ENCODE measurements at places on chromosomes 7 and 10.

GRCh38 chr10:119742947-119743648 is 17.2 kb downstream of the INPP5F start:
- DNase-seq: peak; percentile 73

DNA sequence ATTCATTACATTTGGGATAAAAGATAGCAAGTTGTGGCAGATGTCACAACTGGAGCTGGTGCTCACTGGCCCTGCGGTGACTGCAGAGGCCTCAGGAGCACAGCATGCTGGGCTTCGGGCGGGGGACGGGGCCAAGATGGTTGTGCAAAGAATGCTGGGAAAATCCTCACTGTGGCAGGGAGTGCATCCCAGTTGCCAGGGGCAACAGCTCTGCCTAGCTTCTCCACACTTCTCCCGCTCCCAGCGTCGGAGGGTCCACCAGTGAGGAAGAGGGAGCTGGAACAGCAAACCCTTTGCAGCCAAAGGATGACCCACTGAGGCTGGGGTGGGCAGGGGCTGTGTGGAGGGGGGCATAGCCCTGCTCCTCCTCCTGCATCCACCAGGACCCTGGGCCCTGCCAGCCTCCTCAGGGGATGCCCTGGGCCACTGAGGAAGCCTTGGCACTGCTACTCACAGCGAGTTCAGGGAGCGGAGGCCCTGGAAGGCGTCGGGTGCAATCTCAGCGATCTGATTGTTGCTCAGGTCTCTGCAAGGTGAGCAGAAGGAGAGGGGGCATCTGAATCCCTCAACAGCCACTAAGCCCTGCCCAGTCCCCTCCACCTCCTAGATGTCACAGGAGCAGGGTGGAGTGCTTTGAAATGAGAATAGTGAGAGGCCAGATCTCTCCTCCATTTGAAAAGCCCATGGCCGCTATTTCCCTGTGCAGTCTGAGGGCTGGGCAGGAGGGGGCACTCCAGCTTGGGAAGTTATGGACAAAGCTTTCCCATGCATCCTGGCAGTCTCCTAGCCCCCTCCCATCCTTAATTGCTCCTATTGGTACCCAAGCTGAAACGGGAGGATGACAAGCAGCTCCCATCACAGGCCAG is 126.5 kb downstream of the SLIT1 start:
- no peak for DNase-seq

- DNase-seq: no peak
Measured at GRCh38 chr7:40916813-40917212, 782.0 kb downstream of the SUGCT start.

DNA sequence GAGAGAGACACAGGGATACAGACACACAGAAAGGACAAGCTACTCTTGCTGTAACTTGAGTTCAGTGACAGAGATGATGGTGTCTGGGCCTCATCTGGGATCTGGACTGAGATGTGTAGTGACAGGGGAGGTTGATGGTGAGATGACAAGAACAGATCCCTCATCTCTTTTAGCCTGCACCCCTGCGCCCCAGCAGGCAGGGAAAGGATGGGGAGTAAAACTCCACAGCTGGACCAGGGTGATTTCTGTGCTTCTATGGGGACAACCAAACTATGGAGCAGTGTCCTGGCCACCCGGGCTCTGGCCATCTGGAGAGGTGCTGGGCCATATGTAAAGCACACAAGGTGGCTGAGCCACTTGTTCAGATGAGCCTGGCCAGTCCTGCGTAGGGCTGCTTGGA is 4.5 kb upstream of the LRRC18 start:
- DNase-seq: no peak

- DNase-seq: no peak
Measured at GRCh38 chr7:2908103-2908683, 64.1 kb upstream of the GNA12 start.

- DNase-seq: no peak
Measured at GRCh38 chr10:5509691-5510090, 10.3 kb upstream of the CALML5 start.

DNA sequence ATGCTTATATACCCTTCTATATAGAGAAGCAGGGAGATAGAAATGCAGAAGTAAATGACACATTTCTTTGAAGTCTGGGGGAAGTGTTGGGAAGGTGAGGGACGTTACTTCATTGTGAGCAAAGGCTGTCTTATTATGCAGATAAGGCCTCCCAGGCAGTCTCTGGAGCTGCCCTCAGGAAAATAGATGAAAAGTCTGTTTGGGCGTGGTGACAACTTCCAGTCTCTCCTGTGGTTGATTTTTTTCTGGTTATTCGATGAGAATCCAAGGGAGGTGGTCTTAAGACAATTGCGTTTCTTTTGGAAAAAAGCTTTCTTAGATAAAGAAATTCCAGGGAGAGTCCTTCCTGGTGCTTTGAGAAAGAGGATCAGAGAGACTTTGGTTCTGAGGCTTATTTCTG is 84.0 kb downstream of the NEUROD6 start:
- no peak for DNase-seq

DNA sequence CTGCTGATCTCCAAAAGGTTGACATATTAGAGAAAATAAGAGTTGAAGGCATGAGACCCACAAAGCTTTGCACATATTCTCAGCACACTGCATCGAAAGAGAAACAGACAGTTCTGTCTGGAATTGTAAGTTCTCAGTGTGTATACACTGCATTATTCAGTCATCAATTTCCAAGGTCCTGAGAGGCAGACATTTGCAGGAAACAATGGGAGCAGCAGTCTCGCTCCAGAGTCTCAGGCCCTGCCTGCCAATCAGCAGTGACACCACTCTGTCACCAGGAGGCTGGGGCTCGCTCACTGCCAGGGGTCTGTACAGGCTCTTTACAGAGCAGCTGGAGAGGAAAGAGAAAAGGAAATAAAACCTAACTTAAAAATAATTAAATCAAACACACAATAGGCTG is 36.3 kb downstream of the JAZF1 start:
- DNase-seq: no peak

DNA sequence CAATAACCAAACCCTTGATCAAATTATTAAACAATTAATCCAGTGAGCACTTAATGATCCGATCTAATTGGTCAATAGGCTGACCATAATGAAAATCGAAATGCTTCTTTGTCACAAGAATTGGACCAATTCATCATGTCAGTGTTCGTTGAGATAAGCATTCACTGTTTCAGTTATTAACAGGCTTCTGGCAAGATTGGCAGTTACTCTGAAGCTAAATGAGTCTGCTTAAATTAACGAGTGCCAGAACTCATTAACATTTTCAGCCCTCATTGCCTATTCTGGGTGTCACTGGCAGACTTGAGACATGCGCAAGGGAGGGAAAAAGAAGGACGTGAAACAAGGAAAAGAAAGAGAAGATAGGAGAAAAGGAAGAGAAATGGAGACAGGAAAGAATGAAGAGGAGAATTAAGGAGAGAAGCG is 30.7 kb upstream of the SLC26A3 start:
- no peak for DNase-seq

DNA sequence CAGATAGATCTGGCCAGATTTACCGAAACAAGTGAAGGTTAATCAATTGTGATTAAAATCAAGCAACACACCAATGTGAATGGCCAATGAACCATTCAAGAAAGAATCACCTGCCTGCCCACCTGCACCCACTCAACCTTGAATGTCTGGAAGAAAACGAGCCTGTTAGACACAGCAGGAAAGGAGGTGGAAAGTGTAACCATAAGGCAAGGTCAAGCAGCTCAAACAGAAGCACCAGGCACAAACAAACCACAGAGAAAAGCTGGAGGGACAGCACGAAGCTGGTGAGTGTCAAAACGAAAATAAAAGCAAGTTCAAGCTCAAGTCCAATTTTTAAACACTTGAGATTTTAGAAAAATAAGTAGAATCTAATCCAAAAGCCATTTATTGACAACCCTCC is 64.9 kb downstream of the STEAP1B start:
- DNase-seq: no peak

DNA sequence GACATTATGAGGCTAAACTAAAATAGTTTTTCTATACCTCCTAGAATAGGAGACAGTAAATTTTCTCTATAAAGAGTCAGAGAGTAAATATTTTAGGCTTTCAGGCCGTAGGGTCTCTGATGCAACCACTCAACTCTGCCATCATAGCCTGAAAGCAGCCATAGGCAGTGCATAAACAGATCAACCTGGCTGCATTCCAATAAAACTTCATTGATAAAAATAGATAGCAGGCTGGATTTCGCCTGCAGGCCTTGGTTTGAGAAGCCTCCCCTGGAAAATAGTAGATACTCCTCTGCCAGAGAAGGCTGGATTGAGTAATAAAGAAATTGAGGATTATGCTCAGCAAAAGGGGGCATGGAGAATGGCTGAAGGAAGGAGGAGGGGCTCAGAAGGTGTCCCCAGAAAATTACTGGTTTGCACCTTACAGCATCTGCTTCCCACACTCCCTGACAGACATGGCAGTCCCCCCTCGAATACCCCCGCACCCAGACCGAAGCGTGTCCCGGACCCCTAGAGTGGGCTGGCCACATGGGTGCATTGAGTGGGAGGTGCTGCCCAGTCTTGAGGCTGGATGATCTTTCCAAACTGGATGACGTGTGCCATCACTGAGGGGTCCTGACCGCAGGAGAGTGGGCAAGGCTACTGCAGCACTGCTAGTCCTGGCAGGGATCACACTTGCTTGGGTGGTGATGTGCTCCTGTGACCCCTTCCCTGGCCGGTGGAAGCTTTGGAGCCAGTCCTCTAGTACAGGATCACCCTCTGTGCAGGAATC is 126.6 kb downstream of the PTPN20 start:
- DNase-seq: no peak

DNA sequence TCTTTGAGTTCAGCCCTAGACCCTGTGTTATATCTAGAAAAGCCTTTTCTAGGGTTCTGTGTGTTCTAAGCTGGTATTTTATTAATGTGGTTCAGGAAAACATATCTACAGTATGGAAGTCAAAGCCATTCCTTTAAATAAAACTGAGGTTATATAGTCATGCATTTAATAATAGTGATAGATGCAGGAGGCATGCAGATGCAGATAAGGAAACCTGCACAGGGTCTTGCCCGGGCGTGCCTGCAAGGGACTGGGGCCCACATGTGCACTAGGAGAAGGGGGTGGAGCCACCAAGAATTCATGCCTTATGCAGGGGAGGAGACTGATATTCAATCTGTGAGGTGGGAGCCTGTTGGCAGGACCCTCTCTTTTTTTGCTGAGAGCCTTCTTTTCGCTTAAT is 171.5 kb downstream of the PRPF18 start:
- no peak for DNase-seq

- no peak for DNase-seq
Measured at GRCh38 chr7:29955799-29956486, 33.7 kb downstream of the SCRN1 start.

- peak; percentile 6 for DNase-seq
Measured at GRCh38 chr10:61130366-61130765, 186.4 kb upstream of the RHOBTB1 start.

DNA sequence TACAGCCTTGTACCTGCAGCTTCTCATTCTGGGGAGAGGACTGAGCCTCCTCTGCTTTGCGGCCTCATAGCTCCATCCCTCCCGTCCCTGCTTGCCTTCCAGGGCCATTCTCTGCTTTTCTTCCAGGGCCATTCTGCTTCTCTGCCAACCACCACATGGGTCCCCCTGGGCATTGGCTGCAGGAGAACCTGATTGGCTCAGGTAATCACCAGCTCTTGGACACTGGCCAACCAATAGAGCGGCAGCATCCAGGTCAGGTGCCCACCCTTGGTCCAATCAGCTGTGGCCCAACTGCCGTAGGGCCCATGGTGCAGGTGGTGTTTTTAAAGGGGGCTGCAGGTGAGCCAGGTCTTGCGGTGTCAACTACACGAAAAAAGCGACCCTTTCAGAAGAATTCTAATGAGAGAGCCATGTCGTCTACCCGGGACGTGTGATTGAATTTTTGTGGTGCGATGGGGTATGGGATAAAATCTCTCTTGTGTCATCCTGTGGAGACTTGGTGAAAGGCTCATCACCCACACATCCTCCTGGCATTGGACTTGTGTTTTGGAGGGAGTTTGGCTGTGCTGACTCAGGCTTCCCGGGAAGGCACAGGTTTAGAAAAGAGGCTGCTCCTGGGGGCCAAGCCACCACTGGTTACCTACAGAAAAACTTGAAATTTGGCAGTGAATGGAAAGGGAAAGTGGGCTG is 46.0 kb upstream of the PODXL start:
- DNase-seq: no peak

DNA sequence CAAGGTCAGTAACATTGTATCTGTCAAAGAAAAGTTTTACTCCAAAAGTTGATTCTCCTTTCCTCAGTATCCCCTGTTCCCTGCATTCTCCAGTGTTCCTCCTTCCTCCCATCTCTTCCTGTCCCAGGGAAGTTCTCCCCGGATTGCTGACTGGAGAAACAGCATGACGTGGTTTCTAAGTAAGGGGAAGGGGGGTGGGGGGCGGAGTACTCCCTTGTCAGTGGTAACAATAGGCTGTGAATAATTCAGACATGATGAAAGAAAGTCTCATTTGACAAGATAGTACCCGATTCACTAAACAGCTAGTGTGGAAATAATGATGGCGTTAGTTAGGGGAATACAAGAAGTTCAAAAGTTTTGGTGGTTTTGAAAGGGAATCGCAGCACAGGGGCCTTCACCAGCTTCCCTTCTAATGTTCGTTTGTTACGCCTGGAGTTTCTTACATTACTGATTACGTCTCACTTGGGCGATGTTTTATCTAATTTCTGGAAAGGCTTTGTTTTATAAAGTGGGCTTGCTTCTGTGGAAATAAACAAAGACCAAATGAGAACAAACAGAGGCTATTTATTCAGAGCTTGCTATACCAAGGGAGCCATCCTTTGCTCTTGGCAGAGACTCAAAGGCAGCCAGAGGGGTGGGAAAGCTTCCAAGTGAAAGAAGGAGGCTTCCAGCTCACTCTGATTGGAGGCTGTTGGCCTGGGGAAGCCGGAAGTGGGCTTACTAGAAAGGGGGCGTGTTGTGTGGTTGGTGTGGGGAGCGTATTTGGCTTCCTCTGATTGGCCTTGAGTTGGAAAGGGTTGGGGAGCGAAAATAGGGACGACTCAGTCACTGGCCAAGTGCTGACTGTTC is 453.7 kb downstream of the SDK1 start:
- DNase-seq: no peak

DNA sequence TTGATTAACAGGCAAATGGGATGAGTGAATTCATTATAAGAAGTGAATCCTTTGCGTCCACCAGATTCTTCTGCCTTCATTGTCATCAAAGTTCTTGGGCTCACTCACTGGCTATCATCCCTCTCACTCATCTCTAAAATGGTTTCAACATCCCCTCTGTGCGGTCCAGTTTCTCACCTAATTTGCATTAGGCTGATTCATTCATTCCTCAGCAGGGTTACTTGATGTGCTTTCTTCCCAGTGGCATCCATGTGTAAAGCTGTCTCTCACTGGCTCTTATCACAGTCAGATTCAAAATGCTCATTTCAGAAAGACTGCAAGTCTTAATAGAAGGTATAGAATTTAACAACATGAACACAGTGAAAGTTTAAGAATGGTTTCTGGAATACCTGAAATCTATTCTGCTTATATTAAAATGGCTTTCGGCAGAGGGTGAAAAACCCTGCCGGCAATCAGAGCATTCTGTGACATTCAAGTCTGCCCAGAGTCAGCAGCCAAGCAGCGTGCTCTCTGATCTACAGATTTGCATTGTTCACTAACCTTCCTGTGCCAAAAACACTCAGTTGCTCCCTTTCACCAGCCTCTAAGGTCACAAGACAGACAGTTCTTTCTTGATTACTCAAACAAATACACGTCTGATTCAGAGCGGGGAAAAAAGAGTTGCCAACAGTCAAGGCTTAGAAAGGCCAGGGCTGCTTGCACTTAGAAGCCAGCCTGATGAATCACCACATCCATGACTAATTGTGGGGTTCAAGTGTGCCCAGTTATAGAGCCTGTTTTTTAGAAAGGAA is 106.7 kb downstream of the TES start:
- DNase-seq: peak; percentile 100

Data from renal cortical epithelial cell (primary cell).